ENCODE measurements at places on chromosomes 6 and 20.

DNA sequence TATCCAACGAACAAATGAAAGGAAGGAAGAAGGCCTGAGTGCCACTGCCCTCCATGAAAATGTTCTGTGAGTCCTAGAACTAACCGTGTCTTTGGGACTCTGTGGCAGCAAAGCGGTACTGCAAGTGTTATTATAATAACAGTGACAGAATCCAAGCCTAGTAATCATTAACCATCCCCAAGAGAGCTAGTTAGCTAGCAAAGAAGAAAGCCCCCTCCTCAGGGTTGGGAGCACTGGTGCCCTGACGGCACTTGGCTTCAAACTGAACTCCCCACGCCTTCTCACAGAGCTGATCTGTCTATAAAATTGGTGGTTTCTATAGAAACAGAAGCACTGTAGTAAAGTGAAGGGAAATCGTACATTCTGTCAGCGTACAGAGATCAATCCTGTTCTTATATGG, 239.8 kb downstream of the PTPRT start:
- no peak for DNase-seq

DNA sequence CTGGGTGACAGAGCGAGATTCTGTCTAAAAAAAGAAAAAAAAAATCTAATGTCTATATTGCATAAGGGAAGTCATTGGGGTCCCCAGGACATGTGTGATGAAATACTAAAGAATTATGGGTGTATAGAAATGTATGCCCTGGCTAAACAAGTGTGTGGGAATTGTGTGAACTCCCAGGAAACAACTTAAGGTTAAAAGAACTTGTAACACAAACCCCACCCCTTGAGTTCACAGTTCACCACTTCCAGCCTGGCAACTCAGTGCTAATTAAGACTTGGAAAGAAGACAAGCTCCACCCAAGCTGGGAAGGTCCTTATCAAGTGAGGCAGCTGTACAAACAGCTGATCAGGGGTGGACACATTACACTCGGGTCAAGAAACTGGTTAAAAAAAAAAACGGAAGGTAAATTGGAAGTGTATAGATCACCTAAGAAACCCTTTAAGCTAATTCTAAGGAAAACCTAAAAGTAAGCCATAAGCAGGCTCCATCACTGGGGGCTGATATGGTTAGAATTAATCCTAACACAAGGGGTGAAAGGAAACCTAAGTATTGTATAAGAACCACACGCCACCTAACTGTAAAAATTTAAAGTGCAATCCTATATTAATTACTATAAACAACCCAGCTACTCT, 25.2 kb downstream of the HLA-A start:
- DNase-seq: no peak

GRCh38 chr20:48962421-48962820, 40.9 kb downstream of the ARFGEF2 start:
- DNase-seq: no peak

- DNase-seq: peak; percentile 49
These were observed 3.4 kb upstream of the BHLHE23 start for GRCh38 chr20:63009988-63010769.

DNA sequence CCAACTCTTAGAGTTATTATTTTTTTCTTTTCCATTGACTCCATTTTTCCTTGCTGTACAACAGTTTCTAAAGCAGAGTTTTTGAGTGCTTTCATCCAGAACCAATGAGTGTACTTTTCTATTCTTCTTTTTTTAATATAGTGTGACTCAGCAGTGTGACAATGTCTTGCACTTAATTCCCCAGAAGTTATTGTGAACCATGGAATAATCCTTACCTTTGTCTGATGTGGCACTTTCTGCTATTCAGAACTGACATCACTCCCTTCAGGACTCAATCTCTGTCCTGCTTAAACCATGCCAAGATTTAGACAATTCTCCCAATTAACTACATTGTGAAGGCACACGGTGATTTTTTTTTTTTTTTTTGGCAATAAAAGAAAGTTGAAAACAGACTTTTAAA, 41.5 kb downstream of the GRIK2 start:
- DNase-seq: no peak
